ENCODE measurements at places on chromosomes 13 and 19. TPM values are rescaled to one million over a fixed set of nuclear protein-coding genes. Genes with fewer than 3 reads are reported as not detected.

- no peak for DNase-seq
Measured at GRCh38 chr13:52665325-52665724, 12.7 kb downstream of the SUGT1 start.

DNA sequence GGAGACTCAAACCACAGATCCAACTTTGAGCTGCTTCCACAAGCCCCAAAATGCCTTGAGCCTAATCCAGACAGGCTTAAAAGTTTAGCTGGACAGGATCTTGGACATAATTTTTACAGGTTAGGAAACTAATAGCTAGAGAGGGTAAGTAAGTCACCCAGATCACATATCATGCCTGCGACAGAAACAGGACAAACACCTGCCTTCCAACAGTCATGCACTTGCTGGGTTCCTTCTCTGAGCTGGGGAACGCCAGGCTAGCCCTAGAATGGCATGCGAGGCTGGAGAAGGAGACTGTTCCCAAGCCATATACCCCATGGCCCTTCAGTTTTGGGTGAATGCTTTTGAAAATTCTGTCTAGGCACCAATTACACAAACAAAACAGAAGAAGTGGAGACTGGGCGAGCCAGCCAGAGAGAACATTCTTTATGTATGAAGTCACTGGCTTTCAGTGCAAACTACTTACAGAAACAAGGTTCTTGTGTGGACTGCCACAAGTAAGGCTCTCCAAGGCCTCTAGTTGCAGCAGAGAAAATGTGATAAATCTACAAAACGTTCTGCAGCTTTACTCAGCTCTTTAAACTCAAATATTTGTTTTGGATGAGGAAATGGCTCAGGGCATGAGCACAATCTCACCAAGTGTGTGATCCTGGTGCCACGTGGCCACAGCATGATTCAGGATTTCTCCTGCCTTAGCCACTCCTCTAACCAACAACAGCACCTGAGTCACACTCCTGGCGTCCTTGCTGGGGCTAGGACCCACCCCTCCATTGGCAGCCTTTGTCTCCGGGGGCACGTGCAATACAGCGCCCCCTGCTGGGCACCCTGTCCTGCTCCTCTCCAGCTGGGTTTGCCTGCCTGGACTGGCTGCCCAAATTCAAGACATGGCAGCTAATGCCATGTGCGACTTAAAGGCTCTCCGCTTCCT, 73.4 kb upstream of the UBL3 start:
- DNase-seq, result peak; percentile 81

- DNase-seq, result no peak
Measured at GRCh38 chr13:60583911-60584753, 187.1 kb downstream of the TDRD3 start.

LGALS7 gene
- polyA plus RNA-seq, result 1.4 TPM

SHISA7 gene
- 0.05 TPM for polyA plus RNA-seq

CAMSAP3 gene
- 2.0 TPM for polyA plus RNA-seq
